ENCODE measurements at places on chromosomes 13 and 19.

DNA sequence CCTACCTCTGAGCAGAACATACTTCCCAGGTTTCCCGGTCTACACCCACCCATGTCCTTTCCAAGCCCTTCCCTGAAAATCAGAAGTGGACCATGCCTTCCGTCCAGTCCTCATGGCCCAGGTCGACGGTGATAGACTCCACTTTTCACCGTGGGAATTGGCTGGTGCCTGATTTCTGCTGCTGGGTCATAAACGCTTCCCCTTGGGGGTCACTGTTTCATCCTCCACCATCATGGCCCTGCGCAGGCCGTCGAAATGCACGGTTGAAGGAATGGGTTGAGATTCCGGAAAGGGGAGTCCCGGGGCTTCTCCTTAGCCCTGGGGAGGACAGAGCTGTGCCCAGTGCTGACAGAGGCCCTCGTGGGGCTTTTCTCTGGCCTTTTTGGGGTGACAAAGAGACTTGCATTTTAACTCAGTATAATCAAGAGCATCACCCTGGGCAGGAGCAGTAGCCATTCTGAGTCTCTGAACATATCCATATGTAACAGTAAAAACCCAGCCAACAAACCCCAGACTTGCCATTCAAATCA lies 75.5 kb downstream of the SOX1 start:
- peaks cover 14% of the 10 kb centered on the region for H3K27me3 ChIP-seq
- no peaks in the 10 kb centered on the region for H3K4me1 ChIP-seq
- no peak for DNase-seq

GRCh38 chr19:3547301-3547731 lies 8.3 kb downstream of the TEKTIP1 start:
- no peak overlapping the region for H3K4me3 ChIP-seq
- no peak overlapping the region for H3K27ac ChIP-seq
- no peaks in the 10 kb centered on the region for H3K4me1 ChIP-seq
- peak; percentile 79 for DNase-seq

- H3K4me1 ChIP-seq, result no peaks in the 10 kb centered on the region
- DNase-seq, result peak; percentile 51
- H3K27me3 ChIP-seq, result no peaks in the 10 kb centered on the region
- H3K27ac ChIP-seq, result no peak overlapping the region
- no peak overlapping the region for H3K4me3 ChIP-seq
- no peaks in the 10 kb centered on the region for H3K36me3 ChIP-seq
These were observed 29.5 kb upstream of the ANKRD10 start for GRCh38 chr13:110944121-110944967.

DNA sequence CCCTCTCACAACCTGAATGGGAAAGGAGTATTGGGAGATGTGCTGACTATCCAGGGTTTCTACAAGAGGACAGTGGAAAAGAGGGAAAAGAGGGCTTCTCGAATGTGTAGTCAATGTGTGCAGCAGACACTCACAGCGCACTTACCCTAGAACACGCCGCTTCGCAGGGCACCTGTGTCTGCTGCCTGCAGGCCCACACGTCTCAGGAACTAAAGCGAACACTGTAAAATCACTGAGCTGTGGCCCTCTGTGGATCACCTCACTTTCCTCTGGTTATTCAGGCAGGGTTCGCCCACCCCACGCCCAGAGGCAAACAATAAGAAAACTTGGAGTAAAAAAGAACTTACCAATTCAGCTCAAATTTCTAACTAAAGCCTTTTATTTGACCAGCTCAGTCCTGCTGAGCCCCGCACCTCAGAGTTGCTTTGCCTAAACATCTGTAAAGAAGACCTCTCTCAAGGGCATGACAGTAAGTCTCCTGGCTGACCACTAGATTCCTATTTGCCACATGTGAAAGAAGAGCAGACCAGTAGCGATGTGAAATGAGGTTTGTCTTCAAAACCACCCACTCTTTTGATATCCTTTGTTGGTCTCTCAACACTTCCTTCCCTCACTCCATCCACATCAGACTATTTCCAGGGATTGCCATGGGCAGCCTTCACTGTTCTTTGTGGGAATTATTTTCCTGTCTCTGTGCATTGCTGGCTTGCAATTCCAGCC lies 19.3 kb upstream of the DOCK9 start:
- DNase-seq, result no peak
- H3K27me3 ChIP-seq, result no peaks in the 10 kb centered on the region
- no peaks in the 10 kb centered on the region for H3K36me3 ChIP-seq
- no peak overlapping the region for H3K4me3 ChIP-seq
- H3K27ac ChIP-seq, result no peak overlapping the region
- H3K4me1 ChIP-seq, result peaks cover 21% of the 10 kb centered on the region

- H3K27ac ChIP-seq, result peak overlapping the region; percentile 33
- H3K27me3 ChIP-seq, result no peaks in the 10 kb centered on the region
- DNase-seq, result no peak
- H3K4me3 ChIP-seq, result no peak overlapping the region
These were observed 330.2 kb downstream of the KLF12 start for GRCh38 chr13:73803997-73804396.

DNA sequence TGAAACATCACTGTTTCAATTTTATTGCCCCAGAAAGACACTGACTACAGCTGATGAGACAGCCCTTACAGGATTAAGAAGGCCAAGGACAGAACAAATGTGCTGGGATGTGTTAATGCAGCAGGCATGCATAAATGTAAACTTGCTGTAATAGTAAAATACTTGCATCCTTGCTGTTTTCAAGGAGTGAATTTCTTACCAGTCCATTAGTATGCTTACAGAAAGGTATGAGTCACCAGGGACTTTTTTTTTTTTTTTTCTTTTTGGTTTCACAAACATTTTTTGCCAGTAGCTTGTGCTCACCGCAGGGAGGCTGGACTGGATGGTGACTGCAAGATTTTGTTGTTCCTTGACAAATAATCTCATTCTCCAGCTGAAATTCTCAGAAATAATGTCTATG lies 55.1 kb downstream of the GPR180 start:
- H3K4me3 ChIP-seq, result no peak overlapping the region
- H3K4me1 ChIP-seq, result no peaks in the 10 kb centered on the region
- H3K27ac ChIP-seq, result no peak overlapping the region

DNA sequence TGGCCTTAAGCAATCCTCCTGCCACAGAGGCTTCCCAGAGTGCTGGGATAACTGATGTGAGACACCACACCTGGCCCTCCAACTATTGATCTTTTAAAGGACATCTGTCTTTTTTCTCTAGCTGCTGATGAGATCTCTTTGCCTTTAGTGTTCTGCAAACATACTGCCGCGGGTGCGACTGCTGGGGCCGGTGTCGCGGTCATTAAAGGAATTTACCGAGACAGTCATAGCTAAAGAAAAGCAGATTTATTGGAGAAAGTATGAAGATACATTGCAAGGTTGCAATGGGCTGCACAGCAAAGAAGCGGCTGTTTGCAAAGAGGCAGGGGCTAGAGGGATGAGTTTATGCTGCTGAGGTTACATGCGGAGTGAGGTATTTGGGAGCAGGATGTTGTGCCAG lies 31.2 kb upstream of the LRRC4B start:
- no peaks in the 10 kb centered on the region for H3K4me1 ChIP-seq
- peaks cover 13% of the 10 kb centered on the region for H3K27me3 ChIP-seq
- DNase-seq, result no peak
- H3K4me3 ChIP-seq, result no peak overlapping the region
- no peaks in the 10 kb centered on the region for H3K36me3 ChIP-seq
- no peak overlapping the region for H3K27ac ChIP-seq

DNA sequence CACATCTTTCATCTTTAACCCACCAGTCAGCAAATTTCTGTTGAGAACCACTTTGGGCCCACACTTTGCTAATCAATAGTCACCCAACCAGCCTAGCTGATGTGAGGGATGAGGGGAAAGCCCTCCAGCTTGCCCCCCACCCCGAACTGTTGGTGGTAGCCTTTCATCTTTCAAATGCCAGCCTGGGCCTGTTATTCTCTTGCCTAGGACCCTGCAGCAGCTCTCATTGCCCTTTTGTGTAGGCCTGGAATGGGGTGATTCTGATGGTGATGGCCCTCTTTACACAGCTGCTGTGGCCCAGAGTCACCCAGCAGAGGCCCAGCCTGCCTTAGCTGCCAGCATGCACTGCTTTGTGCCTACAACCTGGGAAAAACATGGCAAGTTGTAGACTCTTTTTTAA lies 294.5 kb downstream of the SLC7A1 start:
- no peak overlapping the region for H3K27ac ChIP-seq
- H3K36me3 ChIP-seq, result no peaks in the 10 kb centered on the region
- no peaks in the 10 kb centered on the region for H3K4me1 ChIP-seq
- no peak for DNase-seq
- H3K4me3 ChIP-seq, result no peak overlapping the region

GRCh38 chr13:40283666-40284065 lies 382.8 kb downstream of the FOXO1 start:
- no peaks in the 10 kb centered on the region for H3K36me3 ChIP-seq
- no peak overlapping the region for H3K27ac ChIP-seq
- DNase-seq, result no peak
- no peaks in the 10 kb centered on the region for H3K27me3 ChIP-seq

GRCh38 chr13:110466266-110466915 lies 95.1 kb downstream of the RAB20 start:
- no peak overlapping the region for H3K4me3 ChIP-seq
- H3K36me3 ChIP-seq, result peaks cover 7% of the 10 kb centered on the region
- no peaks in the 10 kb centered on the region for H3K4me1 ChIP-seq
- no peak overlapping the region for H3K27ac ChIP-seq
- H3K27me3 ChIP-seq, result no peaks in the 10 kb centered on the region
- no peak for DNase-seq

GRCh38 chr13:33610438-33611120 lies 207.4 kb upstream of the RFC3 start:
- no peaks in the 10 kb centered on the region for H3K36me3 ChIP-seq
- H3K4me1 ChIP-seq, result peaks cover 6% of the 10 kb centered on the region
- H3K27ac ChIP-seq, result no peak overlapping the region
- no peaks in the 10 kb centered on the region for H3K27me3 ChIP-seq
- H3K4me3 ChIP-seq, result no peak overlapping the region

GRCh38 chr13:44810061-44810840 lies 179.0 kb downstream of the NUFIP1 start:
- no peak overlapping the region for H3K27ac ChIP-seq
- H3K4me3 ChIP-seq, result no peak overlapping the region
- H3K36me3 ChIP-seq, result no peaks in the 10 kb centered on the region
- H3K4me1 ChIP-seq, result peaks cover 6% of the 10 kb centered on the region
- no peaks in the 10 kb centered on the region for H3K27me3 ChIP-seq
- DNase-seq, result peak; percentile 26

DNA sequence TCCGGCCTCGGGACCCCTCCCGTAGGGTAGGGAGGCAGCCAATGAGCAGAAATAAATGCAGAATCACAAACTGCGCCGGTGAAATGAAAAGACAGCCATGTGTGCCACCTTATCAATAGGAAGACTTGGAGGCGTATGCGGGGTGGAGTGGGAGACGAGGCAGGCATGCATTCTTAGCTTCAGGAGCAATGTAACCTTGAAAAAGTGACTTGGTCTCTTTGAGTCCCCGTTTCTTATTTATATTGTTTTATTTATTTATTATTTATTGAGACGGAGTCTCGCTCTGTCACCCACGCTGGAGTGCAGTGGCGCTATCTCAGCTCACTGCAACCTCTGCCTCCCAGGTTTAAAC lies 16.0 kb downstream of the SSC5D start:
- no peaks in the 10 kb centered on the region for H3K36me3 ChIP-seq
- H3K27me3 ChIP-seq, result no peaks in the 10 kb centered on the region
- H3K27ac ChIP-seq, result no peak overlapping the region
- no peaks in the 10 kb centered on the region for H3K4me1 ChIP-seq

DNA sequence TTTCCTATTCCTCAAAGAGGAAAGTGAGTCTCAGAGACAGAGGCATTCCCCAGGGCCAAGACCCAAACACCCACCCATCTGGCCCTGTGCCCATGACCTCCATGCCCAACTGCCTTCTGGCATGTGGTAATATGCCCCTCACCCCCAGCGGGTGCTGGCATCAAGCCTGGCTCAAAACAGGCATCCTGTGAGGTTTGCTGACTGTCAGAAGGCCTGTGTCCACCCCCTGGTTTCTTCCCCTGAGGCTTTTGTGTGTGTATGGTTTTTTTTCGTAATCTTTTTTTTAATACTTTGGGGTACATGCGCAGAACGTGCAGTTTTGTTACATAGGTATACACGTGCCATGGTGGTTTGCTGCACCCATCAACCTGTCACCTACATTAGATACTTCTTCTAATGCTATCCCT lies 7.6 kb upstream of the KANK2 start:
- peak; percentile 60 for DNase-seq
- peaks cover 8% of the 10 kb centered on the region for H3K4me1 ChIP-seq
- no peak overlapping the region for H3K4me3 ChIP-seq
- no peaks in the 10 kb centered on the region for H3K27me3 ChIP-seq
- H3K36me3 ChIP-seq, result no peaks in the 10 kb centered on the region

- no peak overlapping the region for H3K27ac ChIP-seq
- no peaks in the 10 kb centered on the region for H3K27me3 ChIP-seq
- DNase-seq, result peak; percentile 88
- H3K4me3 ChIP-seq, result no peak overlapping the region
- peaks cover 30% of the 10 kb centered on the region for H3K36me3 ChIP-seq
These were observed 11.2 kb upstream of the PRR19 start for GRCh38 chr19:42290523-42291434.

- no peak within 1 kb of the TSS for H3K4me3 ChIP-seq
- no peaks in the 10 kb centered on the region for H3K36me3 ChIP-seq
- no peaks in the 10 kb centered on the region for H3K4me1 ChIP-seq
- peak; percentile 62 for DNase-seq
- H3K27me3 ChIP-seq, result peaks cover 84% of the 10 kb centered on the region
These were observed at the start of gene GJA3 for GRCh38 chr13:20160306-20161274. GJA3 (minus strand) TSS chr13:20161052; CDS start chr13:20143288, 17,764 bp downstream.

DNA sequence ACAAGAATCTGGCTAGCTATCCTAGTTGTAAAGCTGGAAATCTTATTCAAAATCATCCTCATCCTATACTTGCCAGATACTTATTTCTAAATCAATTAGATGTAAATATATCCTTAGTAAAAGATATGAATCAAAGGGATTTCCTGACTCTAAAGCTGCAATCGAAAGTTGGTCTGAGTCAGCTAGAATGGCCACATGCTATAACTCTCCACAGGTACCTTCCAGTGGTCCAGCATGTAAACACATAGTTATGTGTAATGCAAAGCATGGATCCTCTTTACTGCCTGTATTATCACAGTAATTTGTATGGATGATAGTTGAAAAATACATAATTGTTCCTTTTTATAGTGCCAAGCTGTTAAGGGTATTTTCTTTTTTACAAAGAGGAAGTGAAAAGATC lies 27.4 kb downstream of the SLITRK6 start:
- H3K27ac ChIP-seq, result peak overlapping the region; percentile 60
- no peak for DNase-seq
- H3K27me3 ChIP-seq, result no peaks in the 10 kb centered on the region
- no peaks in the 10 kb centered on the region for H3K36me3 ChIP-seq

DNA sequence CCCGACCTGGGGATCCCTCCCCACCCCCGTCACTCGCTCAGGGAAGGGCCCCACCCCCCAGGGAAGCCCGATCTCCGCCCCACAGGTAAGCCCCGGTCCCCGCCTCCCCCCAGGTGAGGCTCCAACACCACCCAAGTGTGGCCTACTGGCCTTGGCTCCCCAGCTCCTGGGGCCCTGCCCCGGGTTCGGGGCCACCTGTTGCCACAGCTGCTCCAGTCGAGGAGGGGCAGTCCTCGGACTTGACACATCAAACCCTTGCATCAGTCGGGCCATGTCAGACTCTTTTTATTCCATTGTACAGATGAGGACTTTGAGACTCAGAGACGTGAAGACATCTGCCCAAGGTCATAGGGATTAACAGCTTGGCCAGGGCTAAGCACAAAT lies 512 bp downstream of the CC2D1A start:
- H3K27me3 ChIP-seq, result no peaks in the 10 kb centered on the region
- DNase-seq, result peak; percentile 56
- no peaks in the 10 kb centered on the region for H3K36me3 ChIP-seq
- no peak overlapping the region for H3K27ac ChIP-seq

GRCh38 chr13:51035978-51036377 lies 75.1 kb downstream of the C13orf42 start:
- no peaks in the 10 kb centered on the region for H3K27me3 ChIP-seq
- no peak for DNase-seq
- H3K4me1 ChIP-seq, result no peaks in the 10 kb centered on the region
- H3K27ac ChIP-seq, result no peak overlapping the region
- H3K4me3 ChIP-seq, result no peak overlapping the region
- no peaks in the 10 kb centered on the region for H3K36me3 ChIP-seq
